Stimulated activated CD8-positive, alpha-beta memory T cell treated with anti-CD3 and anti-CD28 coated beads, Interleukin-7, amount 100 ng/mL, for 1 hour (primary cell): ENCODE measurements at places on chromosomes 5 and 9.

DNA sequence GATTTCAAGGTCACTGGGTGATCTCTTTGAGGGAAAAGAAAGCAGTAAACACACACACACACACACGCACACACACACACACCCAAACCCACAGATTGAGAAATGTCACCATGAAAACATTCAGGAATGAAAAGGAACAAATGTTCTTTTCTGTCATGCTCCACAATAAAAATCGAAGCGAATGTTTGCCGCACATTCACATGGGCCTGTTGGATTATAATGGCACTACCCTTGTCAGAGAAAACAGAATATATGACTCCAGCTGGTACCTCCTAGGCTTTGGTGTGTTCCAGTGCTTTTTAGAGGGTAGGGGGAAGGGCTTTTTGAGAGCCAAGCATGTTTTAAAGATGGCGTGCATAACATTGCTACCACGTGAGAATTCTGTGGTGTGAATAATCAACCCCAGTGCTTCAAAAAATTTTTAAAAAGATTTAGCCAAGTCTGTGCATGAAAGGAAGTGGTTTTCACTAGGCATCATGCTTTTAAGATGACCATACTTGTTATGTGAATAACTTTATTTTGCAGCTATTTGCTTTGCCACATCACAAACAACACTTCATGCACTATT is 120.8 kb upstream of the ZNF608 start:
- DNase-seq, result no peak

GRCh38 chr9:114008667-114009410 is 69.3 kb downstream of the AMBP start:
- no peak for DNase-seq

DNA sequence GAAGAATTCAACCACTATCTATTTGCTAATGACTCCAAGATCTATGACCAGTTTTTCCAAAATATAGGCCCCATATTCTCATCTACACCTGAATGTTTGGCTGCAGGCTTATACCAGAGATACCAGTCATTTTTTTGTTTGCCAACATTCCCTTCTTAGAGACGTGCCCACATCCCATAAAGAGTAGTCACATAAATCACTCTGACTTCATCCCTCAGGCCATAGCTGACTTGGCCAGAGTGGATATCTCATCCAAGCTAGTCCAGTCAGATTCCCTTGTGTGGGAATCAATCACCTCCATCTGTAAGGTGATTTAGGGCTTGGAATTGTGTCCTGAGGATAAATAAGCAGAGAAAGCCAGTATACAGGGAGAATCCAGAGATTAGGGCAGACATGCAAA is 124.3 kb upstream of the SLC24A2 start:
- DNase-seq, result no peak

DNA sequence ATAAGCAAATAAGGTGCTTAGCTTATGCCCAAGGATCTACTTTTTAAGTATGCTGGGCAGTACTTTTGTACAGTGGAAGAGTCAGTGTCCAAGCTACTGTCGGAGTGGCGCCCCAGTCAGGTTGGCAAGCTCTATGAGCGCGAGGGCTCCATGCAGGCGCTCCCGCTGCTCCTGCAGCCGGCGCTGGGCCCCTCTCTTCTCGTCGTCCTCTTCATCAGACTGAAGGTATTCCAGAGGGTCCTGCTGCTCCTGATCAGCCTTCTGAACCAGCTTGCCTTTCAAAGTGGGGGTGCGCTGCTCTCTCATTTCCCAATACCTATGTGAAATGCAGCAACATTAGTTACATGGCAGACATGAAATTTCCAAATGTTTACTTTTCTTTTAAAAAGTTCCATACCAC is 4.6 kb upstream of the SLC35D2 start:
- DNase-seq, result no peak

GRCh38 chr9:110432253-110432652 is 94.6 kb upstream of the TXNDC8 start:
- no peak for DNase-seq

DNA sequence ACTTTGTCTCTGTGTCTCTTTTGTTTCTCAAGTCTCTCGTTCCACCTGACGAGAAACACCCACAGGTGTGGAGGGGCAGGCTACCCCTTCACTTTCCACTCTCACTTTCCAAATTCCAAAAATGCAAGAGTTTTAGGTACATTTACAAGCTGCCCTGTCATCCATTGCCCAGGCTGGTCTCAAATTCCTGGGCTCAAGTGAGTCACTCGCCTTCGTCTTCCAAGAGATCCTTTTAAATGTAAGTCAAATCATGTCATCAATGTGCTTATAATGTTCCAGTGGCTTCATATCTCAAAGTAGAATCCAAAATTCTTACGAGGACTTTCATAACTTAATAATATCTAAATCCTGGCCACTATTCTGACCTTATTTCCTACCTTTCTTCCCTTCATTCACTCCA is 20.4 kb upstream of the UGCG start:
- DNase-seq, result no peak

DNA sequence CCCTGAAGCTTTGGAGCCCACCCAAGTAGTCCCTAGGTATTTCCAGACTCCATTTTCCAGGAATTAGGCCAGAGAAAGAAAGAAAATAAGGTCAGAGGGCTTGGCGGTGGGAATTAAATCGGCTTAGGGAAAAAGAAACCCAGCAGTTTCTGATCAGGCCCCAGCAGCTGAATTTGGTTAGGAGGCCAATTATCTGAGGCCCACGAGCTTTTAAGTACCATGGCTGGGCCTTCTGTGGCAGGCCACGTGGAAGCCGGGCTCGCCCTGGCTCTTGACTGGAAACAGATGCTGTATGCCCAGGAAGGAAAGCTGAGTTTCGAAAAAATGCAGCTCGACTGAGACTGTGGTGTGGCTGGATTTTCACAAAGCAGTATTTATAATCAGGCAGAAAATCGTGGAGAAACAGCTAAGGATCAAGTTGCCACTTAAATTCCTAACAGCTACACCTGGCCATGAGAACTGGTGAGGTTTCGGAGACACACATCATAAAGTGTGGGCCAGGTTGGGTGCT is 75.1 kb upstream of the PANK3 start:
- no peak for DNase-seq

DNA sequence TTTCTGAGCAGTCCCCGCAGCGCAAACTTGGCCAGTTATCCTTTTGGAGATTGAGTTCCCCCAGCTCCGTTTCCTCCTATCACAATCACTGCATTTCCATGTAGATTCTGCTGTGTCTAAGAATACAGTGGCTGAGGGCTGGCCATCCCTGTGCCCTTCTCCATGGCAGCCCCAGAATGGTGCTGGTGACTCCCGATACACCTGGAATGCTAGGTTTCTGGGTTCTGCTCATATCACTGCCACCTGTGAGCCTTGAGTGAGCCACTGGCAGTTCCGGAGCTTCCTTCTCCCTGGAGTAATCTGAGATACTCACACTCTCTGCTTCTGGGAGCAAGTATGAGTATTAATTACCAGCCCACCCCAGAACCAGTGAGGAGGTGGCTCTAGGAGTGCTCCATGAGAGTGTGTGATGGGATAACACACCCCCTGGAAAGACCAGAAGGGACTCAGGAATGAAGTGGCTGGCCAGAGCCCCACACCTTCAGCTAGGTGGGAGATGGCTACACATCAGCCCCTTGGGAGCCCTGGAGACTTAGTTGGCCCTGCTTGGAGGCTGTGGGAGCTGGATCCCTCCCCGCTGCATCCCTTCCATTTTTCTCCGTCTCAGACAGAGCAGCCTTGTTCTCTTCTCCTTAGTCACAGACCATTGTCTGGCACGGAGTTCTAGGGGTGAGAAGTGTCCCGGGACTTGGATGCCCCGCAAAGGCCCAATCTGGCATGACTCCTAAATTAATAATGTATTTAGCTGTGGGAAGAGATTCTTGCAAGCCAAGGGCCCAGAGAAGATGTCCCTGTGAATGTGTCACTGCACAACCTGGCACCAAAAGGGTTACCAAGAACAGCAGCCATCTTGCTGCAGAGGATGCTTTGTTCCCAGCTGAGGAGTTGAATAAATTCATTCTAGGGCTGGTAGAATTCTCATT is 4.9 kb downstream of the PCDHGC5 start:
- no peak for DNase-seq

DNA sequence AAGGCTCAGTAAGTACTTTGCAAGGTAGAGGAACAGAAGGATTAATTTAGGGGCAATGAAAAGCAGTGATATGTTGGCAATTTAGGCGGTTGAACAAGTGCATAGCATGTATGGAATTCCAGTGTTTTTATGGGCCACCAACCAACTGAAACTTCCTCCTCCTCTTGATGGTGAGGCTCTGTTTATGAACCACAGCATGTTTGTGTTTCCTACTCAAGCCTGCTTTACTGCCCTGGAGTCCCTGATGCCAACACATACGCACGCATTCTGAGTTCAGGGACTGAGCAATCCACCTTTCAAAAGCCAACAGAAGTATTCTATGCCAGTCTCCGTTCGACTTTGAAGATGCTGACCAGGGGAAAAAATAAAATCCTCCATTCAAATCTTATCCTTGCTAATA is 417.5 kb downstream of the EFNA5 start:
- DNase-seq, result no peak

DNA sequence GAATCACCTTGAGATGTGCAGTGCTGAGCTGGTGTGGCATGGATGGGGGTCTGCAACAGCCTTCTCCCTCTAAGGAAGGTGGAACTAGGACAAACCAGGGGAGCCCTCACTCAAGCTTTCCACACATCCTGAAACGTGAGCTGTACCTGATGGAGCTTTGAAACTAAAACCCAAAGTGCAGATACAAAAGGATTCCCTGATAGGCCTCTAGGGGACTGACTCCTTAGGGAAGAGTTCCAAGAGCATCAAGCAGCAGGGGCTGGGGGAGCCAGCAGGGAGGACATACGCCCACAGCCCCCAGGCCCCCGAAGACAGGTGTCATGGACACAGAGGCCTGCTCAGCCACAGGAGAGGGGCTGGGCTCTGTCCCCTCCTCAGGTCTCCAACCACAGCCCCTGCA is 17.7 kb downstream of the ARHGEF37 start:
- no peak for DNase-seq

- no peak for DNase-seq
Observed at GRCh38 chr9:93591301-93592007, 15.1 kb downstream of the PHF2 start.

DNA sequence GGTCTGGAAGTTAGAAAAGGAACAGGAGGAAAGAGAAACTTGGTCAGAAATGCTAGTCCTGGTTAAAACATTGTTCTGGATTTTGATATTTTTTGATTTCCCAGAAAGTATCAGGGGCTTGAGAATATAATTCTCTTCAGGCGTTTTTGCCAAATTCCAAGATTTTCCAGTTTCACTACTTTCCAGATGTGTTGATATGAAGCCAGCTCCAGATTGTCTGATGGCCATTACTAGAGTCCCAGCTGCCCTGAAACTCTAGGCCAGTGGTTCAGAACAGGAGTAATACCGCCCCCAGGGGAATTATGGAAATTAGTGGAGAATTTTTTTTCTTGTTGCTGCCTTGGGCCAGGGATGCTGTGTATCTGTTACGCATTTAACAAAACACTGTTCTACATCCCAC is 88.6 kb downstream of the KCNN2 start:
- DNase-seq, result no peak

GRCh38 chr9:128454991-128455390 is 815 bp upstream of the ODF2 start:
- no peak for DNase-seq

GRCh38 chr9:86955042-86955441 is 7.7 kb upstream of the GAS1 start:
- DNase-seq, result no peak

DNA sequence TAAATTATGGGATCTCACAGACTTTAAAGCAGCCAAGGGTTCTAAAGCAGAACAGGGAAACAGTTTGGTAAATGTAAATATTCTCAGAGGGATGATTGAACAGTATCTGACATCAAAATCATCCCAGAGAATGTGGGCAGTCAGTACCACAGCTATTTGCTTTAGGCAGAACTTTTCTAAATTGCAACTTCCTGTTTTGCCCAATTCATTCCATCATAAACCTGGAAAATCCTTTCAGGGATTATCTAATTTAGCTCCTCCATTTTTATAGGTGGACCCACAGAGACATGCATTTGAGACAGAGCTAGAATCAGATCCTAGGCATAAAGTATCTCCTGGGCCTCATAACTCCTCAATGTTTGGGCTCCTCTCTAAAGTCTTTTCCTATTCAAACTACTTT is 12.4 kb downstream of the NR6A1 start:
- DNase-seq, result no peak

DNA sequence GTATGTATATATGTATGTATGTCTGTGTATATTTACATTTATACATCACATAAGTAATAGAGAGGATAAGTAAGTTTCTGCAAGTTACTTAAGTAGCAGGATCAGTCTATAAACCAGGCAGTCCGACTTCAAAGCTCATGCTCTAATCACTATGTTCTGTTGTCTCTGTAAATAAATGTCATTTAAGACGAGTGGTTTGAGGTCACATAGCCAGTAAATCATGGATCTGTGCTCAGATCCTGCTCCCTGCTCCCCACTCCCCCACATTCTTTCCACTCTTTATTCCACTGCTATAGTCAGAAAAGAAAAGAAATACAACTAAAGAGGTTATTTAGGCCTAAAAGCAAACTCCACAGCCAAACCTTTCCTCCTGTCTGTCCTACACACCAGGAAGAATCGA is 90.4 kb downstream of the SERINC5 start:
- DNase-seq, result no peak

DNA sequence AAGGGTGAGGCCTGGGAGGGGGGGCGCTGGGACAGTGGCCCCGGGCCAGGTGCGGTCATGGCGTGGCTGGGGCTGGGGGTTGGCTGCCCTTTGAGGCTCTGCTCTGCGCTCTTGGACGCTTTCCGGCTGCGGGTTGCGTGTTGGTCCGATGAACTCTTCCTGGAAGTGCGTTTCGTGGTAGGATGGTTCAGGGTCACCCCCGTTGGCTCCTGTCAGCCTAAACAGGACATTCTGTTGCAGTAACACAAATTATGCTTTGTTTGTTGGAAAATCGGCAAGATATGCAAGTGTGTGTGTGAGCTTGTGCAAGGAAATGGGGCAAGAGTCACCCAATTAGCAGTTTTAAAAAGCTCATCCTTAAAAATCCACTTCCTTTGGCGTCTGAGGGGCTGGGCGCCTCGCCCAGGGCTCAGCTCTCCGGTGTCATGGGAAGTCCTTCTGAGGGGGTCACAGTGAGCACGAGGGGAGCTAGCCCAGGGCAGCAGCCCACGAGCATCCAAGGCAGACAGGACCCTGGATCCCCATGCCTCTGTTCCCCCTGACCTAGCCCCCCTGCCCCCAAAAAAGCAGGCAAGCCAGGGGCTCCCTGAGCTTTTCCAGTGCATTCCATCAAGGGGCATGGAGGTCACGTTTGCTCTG is 22.2 kb upstream of the RNU6ATAC start:
- no peak for DNase-seq
